A549 treated with CORT108297 at 1 μM for 4 hours (cell line): ENCODE measurements at places on chromosomes 1 and 21. TPM values are rescaled to one million over a fixed set of nuclear protein-coding genes. Genes with fewer than 3 reads are reported as not detected.

The SMIM1 gene
- 1.4 to 2.8 TPM (median 1.7 TPM) in 5 replicates for total RNA-seq

The KANK4 gene
- total RNA-seq: 0.24 to 0.65 TPM (median 0.36 TPM) in 5 replicates

The HFM1 gene
- 0.02 to 0.09 TPM (median 0.05 TPM) in 3 of 5 replicates, not detected in the others for total RNA-seq

The FAM72D gene
- 5.1 to 7.3 TPM (median 6.2 TPM) in 5 replicates for total RNA-seq

The RASAL2 gene
- total RNA-seq: 16.4 to 23.6 TPM (median 17.8 TPM) in 5 replicates

The ANKRD65 gene
- total RNA-seq: 0.04 to 0.07 TPM (median 0.06 TPM) in 4 of 5 replicates, not detected in the other

The CD1C gene
- not detected in 5 replicates for total RNA-seq

The NBPF19 gene
- 3.5 to 4.9 TPM (median 4.0 TPM) in 5 replicates for total RNA-seq

The CEP104 gene
- 14.6 to 21.4 TPM (median 16.8 TPM) in 5 replicates for total RNA-seq

The SDHC gene
- 236 to 259 TPM (median 248 TPM) in 5 replicates for total RNA-seq

The CACHD1 gene
- 1.3 to 1.6 TPM (median 1.5 TPM) in 5 replicates for total RNA-seq

The VWA5B1 gene
- total RNA-seq: not detected in 5 replicates

The MTARC1 gene
- total RNA-seq: 8.8 to 11.1 TPM (median 10.0 TPM) in 5 replicates
